ENCODE measurements at places on chromosomes 7 and 10. TPM values are rescaled to one million over a fixed set of nuclear protein-coding genes. Genes with fewer than 3 reads are reported as not detected.

OPN1SW gene
- not detected for total RNA-seq

IFIT1B gene
- not detected for total RNA-seq

EN2 gene
- total RNA-seq = not detected

UCMA gene
- not detected for total RNA-seq

HOXA6 gene
- not detected for total RNA-seq

NKX2-3 gene
- not detected for total RNA-seq

ANKRD30A gene
- not detected for total RNA-seq

STK32C gene
- total RNA-seq = 10.3 TPM

HACD1 gene
- total RNA-seq = 18.2 TPM

TMEM176B gene
- total RNA-seq = not detected

LRRTM3 gene
- not detected for total RNA-seq

ATOH7 gene
- total RNA-seq = not detected

GPR26 gene
- not detected for total RNA-seq

GPR15LG gene
- total RNA-seq = not detected

ASNS gene
- 49.3 TPM for total RNA-seq

CNTNAP2 gene
- 0.15 TPM for total RNA-seq

ZNF679 gene
- total RNA-seq = not detected

CPXM2 gene
- 43.8 TPM for total RNA-seq

MPP7 gene
- 0.29 TPM for total RNA-seq

ANKRD7 gene
- 3.8 TPM for total RNA-seq

NMT2 gene
- 36.7 TPM for total RNA-seq

FXYD4 gene
- total RNA-seq = not detected

CYP26C1 gene
- total RNA-seq = not detected

MBL2 gene
- not detected for total RNA-seq

TWIST1 gene
- total RNA-seq = 118 TPM

FRMPD2 gene
- not detected for total RNA-seq

OR2A12 gene
- total RNA-seq = not detected

CTAGE8 gene
- total RNA-seq = not detected

INMT gene
- total RNA-seq = 20.8 TPM

SSC4D gene
- 0.33 TPM for total RNA-seq

GFRA1 gene
- 0.15 TPM for total RNA-seq

INHBA gene
- total RNA-seq = 8.1 TPM

KLF14 gene
- under 0.01 TPM for total RNA-seq

SH2B2 gene
- 3.3 TPM for total RNA-seq

CLDN4 gene
- total RNA-seq = 1.7 TPM

ASZ1 gene
- total RNA-seq = not detected

NUTM2B gene
- 1.2 TPM for total RNA-seq

HELLS gene
- total RNA-seq = 5.8 TPM

TRIM74 gene
- not detected for total RNA-seq

ZNF394 gene
- total RNA-seq = 30.0 TPM

CD36 gene
- 2.5 TPM for total RNA-seq

HOXA1 gene
- 1.2 TPM for total RNA-seq

TFEC gene
- 0.17 TPM for total RNA-seq

SLC39A12 gene
- not detected for total RNA-seq

FAM170B gene
- not detected for total RNA-seq

POLR2J2 gene
- 2.5 TPM for total RNA-seq

STEAP4 gene
- 1.7 TPM for total RNA-seq

Data from smooth muscle cell of trachea (primary cell).